ENCODE measurements at places on chromosomes 13 and 19. TPM values are rescaled to one million over a fixed set of nuclear protein-coding genes. Genes with fewer than 3 reads are reported as not detected.

GRCh38 chr13:110913322-110914080 is 1.4 kb downstream of the ANKRD10 start:
- DNase-seq = no peak

GRCh38 chr19:17339088-17339741 is 1.9 kb downstream of the GTPBP3 start:
- DNase-seq = no peak

- no peak for DNase-seq
These were observed 19.0 kb upstream of the NCCRP1 start for GRCh38 chr19:39177736-39178135.

GRCh38 chr19:7705387-7706187 is 3.7 kb upstream of the FCER2 start:
- no peak for DNase-seq

GRCh38 chr13:110560601-110561343 is 750 bp downstream of the RAB20 start:
- DNase-seq = peak; percentile 34

DNA sequence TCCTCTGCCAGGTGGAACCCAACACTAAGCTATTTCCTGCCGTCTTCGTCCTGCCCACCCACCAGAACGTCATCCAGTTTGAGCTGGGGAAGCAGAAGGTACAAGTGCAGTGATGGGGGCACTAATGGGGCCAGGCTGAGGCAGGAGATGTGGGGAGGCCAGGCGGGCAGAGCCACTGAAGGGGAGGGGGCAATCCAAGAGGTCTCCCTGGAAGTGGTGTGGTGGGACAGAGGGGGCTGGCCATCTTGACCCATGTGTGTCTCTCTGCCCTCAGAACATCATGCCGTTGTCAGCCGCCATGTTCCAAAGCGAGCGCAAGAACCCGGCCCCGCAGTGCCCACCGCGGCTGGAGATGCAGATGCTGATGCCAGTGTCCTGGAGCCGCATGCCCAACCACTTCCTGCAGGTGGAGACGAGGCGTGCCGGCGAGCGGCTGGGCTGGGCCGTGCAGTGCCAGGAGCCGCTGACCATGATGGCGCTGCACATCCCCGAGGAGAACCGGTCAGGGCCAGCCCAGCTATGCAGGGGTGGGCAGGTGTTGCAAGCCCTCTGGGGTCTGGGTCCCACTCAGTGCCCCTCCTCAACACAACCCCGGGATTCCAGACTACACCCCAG is 49.6 kb downstream of the RYR1 start:
- DNase-seq = no peak

DNA sequence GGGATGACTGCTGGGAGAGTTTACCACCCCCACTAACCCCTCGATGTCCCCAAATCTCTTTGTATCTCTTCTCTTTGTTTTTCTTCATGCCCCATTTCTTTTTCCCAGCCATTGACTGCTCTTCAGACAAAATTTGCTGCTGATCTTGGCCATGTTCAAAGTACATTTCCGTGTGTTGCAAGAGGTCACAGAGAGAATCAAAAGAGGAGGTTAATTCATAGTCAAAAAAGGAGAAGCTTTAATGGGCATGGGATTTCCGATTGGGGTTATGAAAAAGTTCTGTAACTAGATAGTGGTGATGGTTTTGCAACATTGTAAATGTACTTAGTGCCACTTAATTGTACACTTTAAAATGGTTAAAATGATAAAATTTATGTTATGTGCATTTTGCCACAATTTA is 121.1 kb downstream of the FLT1 start:
- DNase-seq = no peak

- DNase-seq = peak; percentile 80
These were observed 81.6 kb downstream of the DPF1 start for GRCh38 chr19:38142176-38143035.

DNA sequence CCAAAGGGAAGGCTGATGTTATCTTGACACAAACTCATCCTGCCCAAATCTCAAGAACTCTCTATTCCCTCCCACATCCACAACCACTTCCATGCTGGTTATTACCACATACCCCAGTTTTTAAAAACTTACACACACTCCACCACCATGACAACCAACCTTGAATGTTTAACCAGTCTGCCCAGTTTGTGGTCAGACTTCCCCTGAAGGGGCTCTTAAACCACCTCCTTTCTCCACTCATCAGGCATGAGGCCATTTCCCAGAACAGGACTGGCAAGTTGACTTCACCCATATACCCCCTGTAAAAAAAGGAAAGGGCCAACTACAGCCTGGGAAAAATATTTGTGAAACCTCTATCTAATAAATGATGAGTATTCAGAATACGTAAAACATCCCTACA is 12.4 kb upstream of the ZSCAN4 start:
- DNase-seq = no peak

DNA sequence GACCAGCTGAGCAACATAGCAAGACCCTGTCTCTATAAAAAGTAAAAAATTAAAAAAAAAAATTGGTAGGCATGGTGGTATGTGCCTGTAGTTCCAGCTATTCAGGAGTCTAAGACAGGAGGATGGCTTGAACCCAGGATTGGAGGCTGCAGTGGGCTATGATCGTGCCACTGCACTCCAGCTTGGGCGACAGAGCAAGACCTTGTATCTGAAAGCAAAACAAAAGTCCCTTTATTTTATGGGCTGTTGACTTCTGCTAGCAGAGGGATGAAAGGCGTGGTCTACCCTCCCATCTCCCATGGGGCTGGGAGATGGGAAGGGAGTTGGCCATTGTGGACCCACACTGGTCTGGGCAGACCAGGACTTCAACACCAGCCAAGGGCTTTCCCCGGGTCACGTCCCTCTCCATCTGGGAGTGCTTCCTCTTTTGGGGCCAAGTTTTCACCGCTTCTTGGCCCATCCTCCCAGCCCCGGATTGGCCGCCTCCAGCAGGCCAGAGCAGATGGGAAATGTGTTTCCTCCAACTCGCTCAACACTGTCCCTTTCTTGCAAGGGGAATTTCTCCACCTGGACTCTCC is 2.2 kb upstream of the TNFSF9 start:
- DNase-seq = peak; percentile 32

DNA sequence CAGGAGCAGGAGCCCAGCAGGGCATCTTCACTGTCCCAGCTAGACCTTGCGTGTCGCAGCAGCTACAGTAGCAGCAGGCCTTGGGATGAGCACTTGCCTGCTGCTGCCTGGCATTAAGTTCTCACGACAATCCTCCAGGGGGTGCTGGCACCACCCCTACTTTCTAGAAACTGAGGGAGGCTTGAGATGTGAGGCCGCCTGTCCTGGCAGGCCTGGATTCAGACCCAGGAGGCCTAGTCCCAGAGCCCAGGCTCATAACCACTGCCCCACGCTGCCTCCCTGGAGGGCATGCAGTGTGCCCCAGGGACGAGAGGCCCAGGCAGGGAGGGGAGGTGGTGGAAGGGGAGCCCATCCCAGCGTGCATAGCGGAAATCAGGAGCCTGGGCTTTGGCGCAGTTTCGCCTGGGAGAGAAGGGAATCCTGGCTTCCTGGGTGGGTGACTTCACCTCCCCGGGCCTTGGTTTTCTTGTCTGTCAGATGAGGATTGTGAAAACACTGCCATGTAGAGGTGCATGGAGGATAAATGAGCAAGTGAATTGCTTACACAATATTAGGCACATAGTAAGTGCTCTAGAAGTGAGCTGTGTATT is 26.1 kb downstream of the PPP5C start:
- DNase-seq = no peak

GRCh38 chr19:34938886-34939285 is 12.2 kb downstream of the ZNF30 start:
- DNase-seq = no peak

The ZNF682 gene
- 23.9 TPM for total RNA-seq

The FUT3 gene
- total RNA-seq = not detected

The LILRB4 gene
- total RNA-seq = 0.44 TPM

The ADGRE1 gene
- not detected for total RNA-seq

The ZNF229 gene
- 15.2 TPM for total RNA-seq

The SUGP1 gene
- total RNA-seq = 134 TPM
